Lung microvascular endothelial cell (primary cell): ENCODE measurements at places on chromosomes 4 and X.

DNA sequence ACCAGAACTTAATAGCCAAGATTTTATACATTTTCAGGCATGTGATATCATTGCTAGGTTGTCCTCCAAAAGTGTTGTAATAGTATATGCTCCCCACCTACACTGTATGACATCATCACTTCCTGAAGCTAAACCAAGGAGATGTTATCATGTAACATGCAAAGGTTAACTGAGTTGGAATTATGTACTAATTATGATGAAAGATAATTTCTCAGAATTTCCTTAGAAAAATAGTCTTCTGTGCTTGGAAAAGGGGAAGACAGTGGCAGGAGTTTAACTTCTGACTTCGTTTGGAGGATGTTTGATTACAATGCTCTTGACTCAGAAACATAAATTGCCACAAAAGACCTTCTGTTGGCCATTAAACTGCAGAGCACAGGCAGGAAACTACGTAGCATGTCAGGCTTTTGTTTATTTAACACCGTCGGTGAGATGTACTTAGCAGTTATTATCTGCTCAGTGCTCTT, 83.6 kb upstream of the GUCY1A1 start:
- DNase-seq: peak; percentile 12

DNA sequence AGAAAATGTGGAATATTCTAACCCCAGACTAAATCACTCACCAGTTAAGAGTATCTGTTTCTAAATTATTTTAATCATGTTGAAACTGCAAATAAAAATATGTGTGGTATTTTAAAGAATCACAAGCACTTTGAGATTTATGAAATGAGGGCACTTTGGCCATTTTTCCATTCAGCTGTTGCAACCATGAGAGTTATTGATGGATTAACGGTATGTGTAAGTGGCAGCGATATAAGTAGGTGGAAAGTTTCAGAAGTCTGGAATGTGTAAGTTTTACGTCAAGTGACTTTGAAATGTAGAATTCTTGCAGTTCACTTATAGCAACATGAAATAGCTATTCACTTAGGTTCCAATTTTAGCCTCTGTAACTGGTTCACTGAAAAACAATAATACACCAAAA, 905.1 kb upstream of the SLIT2 start:
- DNase-seq: no peak

DNA sequence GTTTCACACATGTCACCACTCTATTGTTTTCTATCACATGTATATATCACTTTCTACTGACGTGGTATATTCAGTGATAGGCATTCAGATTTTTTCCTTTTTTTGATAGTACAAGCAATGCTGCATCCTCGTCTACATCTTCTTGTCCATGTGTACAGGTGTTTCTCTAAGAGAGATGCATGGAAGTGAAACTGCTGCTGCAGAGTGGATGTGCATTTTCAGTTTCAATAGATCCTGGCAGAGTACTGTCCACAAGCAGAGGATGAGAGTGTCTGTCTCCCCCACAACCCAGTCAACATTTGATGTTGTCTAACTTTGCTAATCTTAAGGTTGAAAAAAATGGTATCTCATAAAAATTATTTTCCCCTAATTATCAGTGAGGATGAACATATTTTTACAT, 194.0 kb upstream of the CASK start:
- no peak for DNase-seq

- no peak for DNase-seq
These were observed 39.3 kb upstream of the WWC2 start for GRCh38 chr4:183059797-183060196.

- no peak for DNase-seq
These were observed 23.4 kb upstream of the MAMLD1 start for GRCh38 chrX:150339736-150340135.

DNA sequence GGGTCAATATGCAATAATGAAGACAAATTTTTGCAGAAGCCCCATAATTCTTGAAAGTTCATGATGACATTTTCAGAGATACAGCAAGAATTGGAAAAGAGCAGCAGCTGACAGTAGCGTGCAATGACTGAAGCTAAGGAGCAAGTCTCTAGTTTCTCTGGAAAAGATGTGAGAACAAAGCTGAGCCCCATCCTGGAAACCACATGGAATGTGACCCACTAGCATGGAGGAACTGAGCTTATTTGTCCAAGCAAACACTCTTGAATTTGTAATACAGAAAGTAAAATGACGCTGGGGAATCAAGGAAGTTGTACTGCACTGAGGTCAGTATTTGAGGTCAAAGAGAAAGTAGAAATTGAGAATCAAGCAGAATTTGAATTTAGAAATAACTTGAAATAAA, 1447.2 kb downstream of the FSTL5 start:
- DNase-seq: no peak

- DNase-seq: no peak
These were observed 41.9 kb downstream of the ARHGEF38 start for GRCh38 chr4:105594099-105595010.

- DNase-seq: no peak
These were observed 11.8 kb downstream of the MAN2B2 start for GRCh38 chr4:6586715-6587325.

DNA sequence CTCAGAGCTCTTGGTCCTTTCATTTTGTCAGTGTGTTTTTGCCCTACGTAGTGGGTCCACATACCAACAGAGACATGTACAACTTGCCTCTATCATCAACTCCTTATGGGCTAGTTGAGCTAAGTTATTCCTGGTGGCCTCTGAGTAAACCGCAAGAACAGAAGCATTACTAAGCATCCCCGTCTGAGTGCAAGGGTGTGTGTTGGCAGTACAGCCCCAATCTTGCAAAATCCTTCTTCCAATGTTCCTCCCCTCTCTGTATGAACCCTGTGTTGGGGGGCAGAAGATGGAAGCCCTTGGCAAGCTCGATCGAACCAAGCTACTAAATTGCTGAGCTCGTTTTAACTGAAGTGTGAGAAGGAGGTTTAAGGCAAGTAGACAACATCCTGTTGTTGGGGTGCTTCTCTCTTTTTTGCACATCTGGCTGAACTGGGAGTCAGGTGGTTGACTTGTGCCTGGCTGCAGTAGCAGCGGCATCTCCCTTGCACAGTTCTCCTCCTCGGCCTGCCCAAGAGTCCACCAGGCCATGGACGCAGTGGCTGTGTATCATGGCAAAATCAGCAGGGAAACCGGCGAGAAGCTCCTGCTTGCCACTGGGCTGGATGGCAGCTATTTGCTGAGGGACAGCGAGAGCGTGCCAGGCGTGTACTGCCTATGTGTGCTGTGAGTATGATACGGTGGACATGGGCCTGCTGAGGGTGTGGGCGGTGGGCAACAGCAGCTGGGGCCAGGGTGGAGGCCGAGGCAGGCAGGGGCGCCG, at the start of gene SH2D1A:
SH2D1A (plus strand) TSS at position 447 of the 760 bp plus-strand sequence; CDS start at position 527, 80 bp downstream.
- DNase-seq: no peak

- DNase-seq: peak; percentile 7
These were observed 85.8 kb upstream of the PRPS1 start for GRCh38 chrX:107542500-107542899.

DNA sequence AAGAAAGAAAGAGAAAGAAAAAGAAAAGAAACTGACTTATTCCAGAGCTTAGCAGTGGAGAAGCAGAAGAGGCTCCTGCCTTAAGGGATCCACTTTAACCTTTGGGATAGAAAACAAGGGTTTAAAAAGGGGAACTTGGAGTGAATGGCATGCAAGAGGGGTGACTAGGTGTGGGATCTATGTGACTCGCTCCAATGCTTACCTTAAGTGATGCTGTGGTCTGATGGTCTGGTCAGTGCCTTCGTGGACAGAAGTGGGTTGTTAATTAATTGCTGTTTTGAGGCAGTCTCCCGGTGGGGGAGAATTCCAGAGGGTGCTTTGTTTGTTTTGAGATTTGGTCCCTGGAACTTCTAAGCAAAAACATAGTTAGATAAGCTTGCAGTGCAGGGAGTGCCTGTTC, 21.1 kb upstream of the RHOXF1 start:
- DNase-seq: no peak

- no peak for DNase-seq
These were observed 337.6 kb downstream of the HNRNPD start for GRCh38 chr4:82036181-82036580.

GRCh38 chrX:12153741-12154140, 15.5 kb downstream of the FRMPD4 start:
- no peak for DNase-seq
